ENCODE measurements at places on chromosomes 13 and 19.

DNA sequence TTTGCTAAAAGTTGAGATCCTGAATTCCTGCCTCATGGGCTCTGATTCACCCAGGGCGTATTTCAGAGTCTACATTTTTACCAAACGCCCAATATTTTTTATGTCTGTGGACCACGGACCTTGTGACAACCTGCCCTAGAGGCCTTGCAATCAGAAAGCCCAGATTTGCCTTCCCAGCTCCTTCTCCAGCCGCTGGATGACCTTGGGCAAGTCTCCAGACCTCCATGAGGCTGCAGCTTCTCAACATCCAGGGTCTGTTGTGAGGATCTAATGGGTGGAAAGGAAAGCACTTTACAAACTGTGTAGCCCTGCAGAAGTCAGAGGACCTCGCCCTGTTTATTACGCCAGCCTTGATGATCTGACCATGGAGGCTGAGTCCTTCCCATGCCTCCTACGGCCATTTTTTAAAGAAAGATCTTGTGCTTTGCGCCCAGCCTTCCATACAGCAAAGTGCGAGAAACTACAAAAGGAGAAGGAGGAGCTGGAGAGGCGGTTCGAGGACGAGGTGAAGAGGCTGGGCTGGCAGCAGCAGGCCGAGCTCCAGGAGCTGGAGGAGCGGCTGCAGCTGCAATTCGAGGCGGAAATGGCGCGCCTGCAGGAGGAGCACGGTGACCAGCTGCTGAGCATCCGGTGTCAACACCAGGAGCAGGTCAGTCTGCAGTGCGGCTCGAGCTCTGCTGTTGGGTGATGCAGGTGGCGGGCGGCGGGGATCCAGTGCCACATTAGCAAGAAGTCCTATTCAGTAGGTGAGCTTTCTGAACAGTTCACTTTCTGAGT lies 115.6 kb downstream of the SLC7A1 start:
- no peak for DNase-seq

- no peak for DNase-seq
These were observed 37.2 kb downstream of the TGDS start for GRCh38 chr13:94558716-94559115.

DNA sequence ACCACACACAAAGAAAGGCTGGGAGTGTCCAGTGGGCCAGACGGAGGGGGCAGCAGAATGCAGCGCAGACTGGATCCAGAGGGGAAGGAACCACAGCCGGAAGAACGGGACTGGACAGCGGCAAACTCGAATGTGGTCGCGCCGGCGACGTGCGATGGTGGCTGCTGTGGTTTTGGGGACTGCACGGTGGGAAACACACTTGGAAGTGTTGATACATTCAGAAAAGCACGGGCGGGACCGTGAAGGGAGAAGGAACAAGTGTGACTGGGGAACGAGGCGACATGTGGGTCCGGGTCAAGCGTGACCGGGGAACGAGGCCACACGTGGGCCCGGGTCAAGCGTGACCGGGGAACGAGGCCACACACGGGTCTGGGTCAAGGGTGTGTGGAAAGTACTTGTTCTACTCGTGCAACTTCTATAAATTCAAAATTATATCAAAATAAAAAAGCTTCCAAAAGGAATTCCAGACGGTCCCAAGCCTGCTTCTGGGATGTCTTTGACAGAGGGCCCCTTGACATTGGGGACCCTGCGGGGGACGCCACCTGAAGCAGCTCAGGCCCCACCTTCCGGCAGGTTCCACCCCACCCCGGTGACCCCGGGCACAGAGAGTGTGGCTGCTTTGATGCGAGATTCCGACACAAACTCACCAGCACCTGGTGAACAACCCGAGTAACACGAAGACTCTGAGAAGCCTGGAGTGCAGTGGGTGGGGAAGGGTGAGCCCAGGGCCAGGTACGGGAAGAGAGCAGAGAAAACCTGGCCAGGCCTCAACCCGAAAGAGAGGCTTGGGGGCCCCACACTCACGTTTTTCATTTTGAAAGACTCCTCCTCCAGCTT lies 25.1 kb upstream of the C13orf46 start:
- no peak for DNase-seq

DNA sequence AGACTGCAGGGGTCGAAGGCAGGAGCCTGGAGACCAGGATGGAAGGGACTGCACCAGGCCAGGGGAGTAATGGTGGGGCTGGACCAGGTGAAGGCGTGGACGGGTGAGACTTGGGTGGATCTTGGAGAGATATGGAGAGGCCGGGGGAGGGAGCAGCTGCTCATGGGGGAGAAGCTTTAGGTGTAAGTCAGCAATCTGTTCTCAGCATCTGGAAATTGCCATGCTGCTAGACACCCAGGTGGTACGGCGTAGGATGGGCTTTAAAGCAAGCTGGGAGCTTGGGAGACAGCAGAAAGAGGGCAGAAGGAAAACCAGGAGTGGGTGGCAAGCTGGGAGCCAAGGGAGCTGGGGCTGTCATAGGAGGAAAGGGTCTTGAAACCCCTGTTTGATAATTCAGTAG lies 3.0 kb downstream of the CERS4 start:
- no peak for DNase-seq

DNA sequence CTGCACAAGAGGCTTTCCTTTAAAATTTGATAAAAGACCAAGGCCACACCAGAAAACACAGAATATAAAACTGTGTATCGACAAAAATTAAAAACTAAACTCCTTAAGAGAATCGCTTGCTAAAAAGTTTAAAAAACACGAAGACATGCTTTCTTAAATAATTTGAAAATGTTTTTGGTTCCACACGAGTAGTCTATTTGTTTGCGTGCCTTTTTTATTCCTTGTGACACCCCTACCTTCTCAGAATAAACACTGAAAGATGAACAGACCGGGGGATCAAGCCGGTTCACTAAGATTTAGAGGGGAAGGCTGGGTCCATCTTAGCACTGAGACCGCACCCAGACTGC lies 256.4 kb upstream of the STARD13 start:
- DNase-seq, result no peak

GRCh38 chr13:111216166-111216960 lies 101.3 kb downstream of the ARHGEF7 start:
- no peak for DNase-seq

DNA sequence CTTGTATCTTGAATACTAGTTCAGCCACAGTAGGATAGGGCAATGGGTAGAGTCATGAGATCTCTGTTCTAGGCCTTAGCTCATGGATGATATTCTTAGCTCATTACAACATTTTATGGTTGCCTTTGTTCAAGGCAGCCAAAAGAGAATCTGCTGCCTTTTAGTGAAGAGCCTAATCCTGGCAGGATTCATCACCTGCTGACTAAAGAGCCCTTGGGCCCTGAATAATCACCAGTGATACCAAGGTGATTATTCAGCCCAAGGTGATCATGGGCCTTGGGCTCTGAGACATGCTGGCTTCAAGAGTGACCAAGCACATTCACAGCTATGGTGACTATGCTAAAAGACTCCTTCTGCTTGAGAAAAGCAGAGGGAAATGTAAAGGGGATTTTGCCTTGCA lies 143.3 kb upstream of the MYO16 start:
- no peak for DNase-seq

DNA sequence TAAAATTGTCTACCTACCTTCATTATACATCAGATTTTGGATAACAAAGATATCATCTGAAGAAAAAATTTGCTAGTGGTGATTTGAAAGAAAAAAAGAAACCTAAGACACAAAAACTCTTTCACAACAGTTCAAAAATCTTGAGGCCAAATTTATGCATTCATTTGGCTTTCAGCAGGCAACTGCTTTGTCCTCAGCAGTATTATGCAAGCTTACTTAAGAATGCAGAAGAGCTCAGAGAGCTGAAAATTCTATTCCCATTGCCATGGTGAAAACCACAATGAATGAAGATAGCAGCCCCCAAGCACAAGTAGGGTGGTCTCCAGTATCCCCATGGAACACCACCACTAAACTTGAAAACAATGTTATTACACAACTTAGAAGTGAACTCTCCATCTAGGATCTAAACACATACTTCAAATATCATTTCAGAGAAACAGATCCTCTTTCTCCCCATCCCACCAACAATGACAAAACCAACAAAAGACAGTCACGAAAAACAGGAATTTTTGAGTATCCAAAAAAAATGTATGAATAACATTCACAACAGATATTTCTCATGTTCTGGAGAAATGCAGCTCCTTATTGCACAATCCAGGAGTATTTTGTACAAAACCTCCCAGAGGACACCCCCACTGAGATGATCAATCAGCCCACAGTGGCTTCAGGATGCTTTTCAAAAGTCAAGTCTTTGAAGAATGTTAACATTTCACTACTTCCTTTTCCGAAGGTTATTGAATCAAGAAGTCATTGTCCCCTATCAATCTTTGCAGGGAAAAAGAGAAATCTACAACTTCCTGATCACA lies 192.7 kb downstream of the LHFPL6 start:
- DNase-seq, result no peak

DNA sequence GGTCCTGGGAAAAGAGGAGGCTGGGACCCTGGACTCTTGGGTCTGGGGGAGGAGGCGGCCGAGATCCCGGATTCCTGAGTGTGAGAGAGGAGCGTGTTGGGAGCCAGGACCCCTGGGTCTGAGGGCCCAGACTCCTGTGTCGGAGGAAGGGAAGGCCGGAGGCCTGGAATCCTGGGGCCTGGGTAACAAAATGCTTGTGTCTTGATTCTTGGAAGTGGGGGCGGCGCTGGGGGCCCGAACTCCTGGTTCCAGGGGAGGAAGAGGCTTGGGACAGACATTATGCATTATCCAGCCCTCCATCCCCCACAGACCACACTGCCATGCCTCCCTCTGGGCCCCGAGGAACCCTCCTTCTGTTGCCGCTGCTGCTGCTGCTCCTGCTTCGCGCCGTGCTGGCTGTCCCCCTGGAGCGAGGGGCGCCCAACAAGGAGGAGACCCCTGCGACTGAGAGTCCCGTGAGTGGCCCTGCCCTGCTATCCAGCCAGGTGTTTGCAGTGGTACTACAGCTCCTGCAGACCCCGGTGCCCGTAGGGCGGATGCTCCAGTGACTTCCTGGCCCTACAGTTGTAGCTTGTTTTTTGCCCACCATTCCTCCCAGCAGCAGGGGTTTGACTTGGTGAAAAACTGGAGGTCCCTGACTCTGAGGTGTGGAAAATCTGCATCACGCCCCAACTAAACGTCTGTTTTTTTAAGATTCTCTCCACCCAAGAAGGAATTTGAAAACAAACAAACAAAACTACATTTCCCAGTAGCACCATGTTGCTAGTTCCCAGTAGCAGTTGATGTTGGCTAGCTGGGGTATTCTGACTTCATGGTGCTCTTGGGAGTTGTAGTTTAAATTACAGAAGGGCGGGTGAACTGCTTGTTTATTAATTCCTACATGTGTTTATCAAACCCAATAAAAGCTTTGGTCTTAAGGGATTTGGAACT lies 630 bp downstream of the NUCB1 start:
- DNase-seq, result no peak

- DNase-seq, result no peak
These were observed 79.4 kb upstream of the FNDC3A start for GRCh38 chr13:48896312-48896711.

DNA sequence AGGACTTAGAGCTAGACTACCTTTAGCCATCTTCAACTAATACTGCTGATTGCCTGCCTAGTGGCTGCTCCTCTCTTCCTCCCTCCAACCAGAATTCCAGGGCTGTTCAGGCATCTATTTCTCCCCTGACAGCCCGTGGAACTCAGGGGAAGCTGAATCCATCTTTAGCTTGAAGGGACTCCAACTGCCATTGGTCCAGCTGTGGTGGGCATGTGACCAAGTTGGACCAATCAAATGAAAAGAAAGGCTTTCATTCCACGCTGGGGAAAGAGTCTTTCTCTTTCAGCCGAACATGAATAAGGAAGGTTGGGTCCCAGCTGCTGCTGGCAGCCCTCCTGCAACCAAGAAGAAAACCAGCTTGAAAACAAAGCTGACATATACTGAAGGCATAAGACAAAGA lies 168.5 kb upstream of the OBI1 start:
- no peak for DNase-seq

DNA sequence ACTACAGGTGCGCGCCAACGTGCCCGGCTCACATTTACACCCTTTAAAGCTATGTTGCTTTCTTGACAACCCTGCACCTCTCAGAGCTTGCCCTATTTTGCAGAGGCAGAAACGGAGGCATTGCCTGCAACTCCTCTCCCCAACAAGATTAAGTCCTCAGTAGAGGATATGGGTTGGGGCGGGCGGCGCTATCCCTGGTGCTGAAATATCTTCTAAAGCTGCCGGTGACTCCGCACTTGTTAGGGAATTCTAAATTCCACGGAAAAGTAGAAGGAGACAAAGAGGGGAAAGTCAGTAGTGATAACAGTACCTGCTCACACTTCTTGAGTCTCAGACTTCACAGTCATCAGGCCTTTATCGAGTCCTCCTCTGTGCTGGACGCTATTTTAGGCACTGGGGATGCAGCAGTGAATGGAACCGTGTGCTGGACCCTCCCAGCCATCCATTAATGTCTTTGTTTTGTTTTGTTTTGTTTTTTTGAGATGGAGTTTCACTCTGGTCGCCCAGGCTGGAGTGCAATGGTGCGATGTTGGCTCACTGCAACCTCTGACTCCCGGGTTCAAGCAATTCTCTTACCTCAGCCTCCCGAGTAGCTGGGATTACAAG lies 18.0 kb downstream of the SLC5A5 start:
- no peak for DNase-seq

GRCh38 chr19:49851456-49852259 lies 699 bp downstream of the PTOV1 start:
- DNase-seq, result no peak

DNA sequence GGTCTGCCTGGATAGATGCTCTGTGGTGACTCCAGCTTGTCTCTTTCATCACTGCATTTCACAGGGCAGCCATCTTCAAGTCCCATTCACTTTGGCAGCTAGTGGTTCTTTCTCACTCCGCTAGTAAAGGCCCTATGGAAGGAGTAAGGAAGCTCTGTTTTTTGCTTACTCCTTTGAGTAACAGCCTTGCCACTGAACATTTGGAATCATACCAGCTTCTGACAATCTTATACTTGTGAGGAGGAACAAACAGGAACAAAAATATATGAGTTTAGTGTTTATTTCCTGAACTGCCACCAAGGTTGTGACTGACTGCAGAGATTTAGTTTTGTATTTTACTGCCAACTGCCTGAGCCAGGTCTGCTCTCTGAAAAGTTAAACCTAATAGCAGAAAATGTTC lies 38.7 kb downstream of the KCTD4 start:
- no peak for DNase-seq

DNA sequence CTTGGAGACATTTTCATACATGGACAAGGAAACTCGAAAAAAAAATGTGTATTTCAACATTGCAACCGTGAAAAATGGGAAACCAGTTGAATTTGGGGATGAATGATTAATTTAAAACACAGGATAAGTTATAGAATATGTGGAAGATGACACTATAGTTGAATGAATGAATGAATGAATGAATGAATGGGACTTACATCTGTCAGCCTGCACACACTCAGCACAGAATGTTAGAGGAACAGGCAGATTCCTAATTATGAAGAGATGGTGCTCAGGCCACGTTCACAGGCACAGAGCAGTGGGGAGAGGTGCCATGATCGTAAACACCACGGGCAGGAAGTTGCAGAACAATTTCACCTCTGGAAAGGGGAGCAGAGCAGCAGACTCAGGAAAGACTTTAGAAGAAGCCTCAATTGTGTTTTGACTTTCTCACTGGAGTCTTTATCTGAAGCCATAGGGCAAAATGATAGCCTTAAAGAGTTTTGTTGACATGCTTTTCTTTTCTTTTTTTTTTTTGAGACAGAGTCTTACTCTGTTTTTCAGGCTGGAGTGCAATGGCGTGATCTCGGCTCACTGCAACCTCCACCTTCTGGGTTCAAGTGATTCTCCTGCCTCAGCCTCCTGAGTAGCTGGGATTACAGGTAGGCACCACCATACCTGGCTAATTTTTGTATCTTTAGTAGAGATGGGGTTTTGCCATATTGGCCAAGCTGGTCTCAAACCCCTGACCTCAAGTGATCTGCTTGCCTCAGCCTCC lies 4.9 kb upstream of the SULT2A1 start:
- DNase-seq, result no peak
